ENCODE measurements at places on chromosomes 3 and 15.

DNA sequence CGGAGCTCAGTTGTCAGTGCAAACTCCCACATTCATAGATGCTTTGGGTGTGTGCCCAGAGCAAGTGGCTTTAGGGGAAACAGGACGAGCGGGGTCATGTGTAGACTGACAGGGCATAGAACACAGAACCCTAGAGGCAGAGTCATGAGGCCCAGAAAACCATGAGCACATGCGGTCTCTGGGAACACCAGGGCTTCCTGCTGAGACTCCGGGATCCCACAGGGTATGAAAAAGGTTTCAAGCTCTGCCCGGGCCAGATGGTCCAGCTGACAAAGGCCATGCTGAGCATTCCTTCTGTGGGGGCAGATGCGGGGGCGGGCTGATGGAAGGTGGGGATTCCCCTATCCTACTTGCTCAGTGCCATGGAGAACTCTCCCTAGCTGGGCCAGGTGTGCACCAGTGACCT, 44.8 kb downstream of the ROPN1B start:
- DNase-seq, result no peak

GRCh38 chr3:138376663-138377062, 28.3 kb downstream of the MRAS start:
- no peak for DNase-seq

DNA sequence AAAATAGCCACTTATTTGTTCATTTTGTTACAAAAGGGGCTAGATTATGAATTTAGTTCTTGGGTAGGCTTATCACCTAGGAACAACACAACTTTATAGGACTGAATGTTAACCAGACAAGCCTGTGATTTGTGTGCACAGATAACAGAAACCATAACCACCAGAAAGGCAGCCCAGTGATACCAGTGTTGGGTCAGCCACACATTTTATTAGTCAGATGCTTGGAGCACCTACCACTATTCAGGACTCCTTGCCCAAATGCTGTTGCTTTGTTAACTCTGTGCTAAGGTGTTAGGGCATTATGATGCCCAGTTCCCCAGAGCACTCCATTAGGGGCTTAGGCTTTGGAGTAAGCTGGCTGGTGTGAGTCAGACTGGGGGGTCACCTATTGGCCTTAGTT, 22.5 kb downstream of the PLCL2 start:
- no peak for DNase-seq

- DNase-seq, result no peak
Measured at GRCh38 chr3:143412084-143412483, 292.5 kb downstream of the CHST2 start.

- no peak for DNase-seq
Measured at GRCh38 chr15:68582864-68583263, 4.1 kb downstream of the CORO2B start.

GRCh38 chr3:29382409-29382808, 101.5 kb downstream of the RBMS3 start:
- DNase-seq, result peak; percentile 78

GRCh38 chr15:86515625-86516024, 436.0 kb downstream of the AGBL1 start:
- DNase-seq, result no peak

GRCh38 chr3:49238274-49239127, 38.5 kb downstream of the C3orf62 start:
- DNase-seq, result no peak

- no peak for DNase-seq
Measured at GRCh38 chr3:147661916-147662315, 252.8 kb downstream of the ZIC1 start.

- DNase-seq, result peak; percentile 4
Measured at GRCh38 chr3:101646726-101647125, 30.2 kb downstream of the ZBTB11 start.

GRCh38 chr3:67484085-67484484, 170.3 kb downstream of the SUCLG2 start:
- DNase-seq, result no peak

DNA sequence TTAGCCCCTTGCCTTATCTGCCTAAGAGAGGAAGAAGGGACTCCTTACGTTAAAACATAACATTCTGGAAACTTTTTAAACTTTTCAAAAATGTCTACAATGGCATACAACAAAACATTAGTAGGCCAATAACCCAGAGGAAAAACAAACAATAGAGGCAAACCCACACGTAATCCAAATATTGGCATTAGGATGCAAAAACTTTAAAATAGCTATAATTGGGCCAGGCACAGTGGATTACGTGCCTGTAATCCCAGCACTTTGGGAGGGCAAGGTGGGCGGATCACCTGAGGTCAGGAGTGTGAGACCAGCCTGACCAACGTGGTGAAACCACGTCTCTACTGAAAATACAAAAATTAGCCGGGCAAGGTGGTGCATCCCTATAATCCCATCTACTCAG, 134.9 kb downstream of the AQP9 start:
- DNase-seq, result no peak

- DNase-seq, result no peak
Measured at GRCh38 chr3:18264361-18264760, 160.8 kb downstream of the SATB1 start.

GRCh38 chr15:93708724-93709445, 522.5 kb upstream of the MCTP2 start:
- no peak for DNase-seq

DNA sequence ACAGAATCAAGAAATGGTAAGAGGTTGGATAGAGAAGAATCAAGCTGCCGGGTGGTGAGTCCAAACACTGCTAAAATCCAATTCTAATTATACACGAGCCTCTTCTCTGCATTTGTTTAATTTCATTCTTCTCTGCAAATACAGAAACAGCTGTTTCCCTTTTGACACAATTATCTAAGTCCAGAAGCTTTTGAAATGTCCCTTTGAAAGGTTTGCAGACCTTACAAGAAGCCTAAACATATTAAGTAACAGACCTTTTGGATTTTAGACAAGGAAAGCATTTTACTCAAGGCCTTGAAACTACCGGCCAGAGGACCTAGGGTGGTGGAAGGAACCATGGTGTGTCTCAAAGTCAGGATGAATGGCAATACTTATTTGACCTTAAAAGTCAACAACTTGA, 403.8 kb upstream of the ADAMTS9 start:
- DNase-seq, result no peak

DNA sequence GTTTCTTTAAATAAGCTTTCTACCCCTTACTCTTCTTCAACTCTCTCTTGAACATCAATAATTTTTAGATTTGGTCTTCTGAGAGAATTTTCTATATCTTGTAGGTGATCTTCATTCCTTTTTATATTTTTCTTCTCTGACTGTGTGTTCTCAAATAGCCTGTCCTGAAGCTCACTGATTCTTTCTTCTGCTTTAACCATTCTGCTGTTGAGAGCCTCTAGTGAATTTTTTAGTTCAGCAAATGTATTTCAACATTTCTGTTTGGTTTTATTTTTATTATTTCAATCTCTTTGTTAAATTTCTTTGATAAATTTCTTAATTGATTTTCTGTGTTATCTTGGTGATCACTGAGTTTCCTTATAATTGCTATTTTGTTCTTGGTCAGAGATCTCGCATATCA, 19.6 kb downstream of the IQCH start:
- DNase-seq, result no peak

GRCh38 chr15:32106401-32107381, 76.4 kb downstream of the CHRNA7 start:
- DNase-seq, result no peak

GRCh38 chr15:70240820-70241430, 143.2 kb upstream of the TLE3 start:
- DNase-seq, result no peak

DNA sequence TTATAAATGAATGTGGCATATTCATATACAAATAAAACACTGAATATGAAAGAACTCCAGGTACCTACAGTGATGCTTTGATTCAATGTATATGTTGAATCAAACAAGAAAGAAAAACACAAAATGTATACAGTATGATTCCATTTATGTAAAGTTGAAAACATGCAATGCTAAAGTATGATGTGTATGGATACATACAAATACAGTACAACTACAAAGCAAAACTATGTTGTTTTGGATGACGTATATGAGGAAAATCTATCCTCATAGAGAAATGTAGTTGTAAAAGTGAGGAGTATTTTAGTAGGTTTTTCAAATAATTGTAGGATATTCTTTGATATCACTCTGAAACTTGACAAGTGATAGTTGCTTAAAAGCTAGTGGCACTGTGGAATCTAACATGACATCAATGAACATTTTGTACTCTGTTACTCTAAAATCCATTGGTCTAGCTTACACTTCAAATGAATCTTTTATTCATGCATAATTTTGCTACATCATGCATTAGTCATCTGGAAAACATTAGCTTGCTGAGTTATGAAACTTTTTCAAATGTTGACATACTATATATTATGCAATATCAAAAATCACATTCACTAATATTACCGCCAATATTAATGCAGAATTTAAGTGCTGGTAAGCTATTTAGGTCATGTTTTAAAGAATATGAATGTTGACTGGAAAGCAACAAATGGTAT, 278.1 kb upstream of the CHRNA7 start:
- DNase-seq, result peak; percentile 33

- DNase-seq, result no peak
Measured at GRCh38 chr3:11523572-11524101, 120.1 kb downstream of the VGLL4 start.

GRCh38 chr15:67403428-67404154, 117.3 kb upstream of the C15orf61 start:
- DNase-seq, result no peak

DNA sequence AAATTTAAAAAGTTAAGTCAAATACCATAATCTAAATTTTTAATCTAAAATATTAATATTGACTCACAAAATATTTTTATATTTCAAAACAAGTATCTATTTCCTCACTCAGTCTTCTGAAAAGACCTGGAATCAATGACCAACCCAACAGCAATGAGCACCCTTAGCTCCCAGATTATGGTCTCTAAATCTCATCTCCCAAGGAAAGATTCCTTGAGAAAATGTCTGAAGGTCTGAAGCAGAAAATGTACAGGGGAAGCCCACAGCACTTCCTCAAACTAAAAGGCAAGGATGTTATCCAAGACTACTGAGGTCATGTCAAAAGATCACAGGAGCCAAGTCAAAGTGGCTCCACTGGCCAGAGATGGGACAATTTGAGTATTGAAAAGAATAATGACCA, 51.0 kb upstream of the SLCO2A1 start:
- no peak for DNase-seq

- peak; percentile 6 for DNase-seq
Measured at GRCh38 chr3:102796804-102797203, 362.0 kb downstream of the ZPLD1 start.

DNA sequence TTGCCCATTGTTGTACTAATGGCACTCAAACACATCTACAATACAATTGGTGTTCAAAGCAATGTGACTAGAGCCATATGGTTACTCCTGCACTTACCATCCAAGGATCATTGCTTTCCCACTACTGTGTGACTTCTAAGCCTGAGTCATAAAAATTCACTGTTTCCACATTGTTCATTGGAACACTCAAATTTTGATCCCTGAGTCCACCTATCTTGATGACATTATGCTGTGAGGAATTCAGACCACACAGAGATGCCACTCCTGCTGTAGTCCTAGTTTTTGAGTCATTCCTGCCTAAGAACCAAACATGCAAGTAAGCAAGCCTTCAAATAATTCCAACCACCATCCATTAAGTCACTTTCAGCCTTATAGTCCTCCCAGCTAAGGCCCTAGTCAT, 176.2 kb downstream of the EFHB start:
- peak; percentile 63 for DNase-seq

- DNase-seq, result no peak
Measured at GRCh38 chr3:167396075-167396474, 16.0 kb upstream of the ZBBX start.

DNA sequence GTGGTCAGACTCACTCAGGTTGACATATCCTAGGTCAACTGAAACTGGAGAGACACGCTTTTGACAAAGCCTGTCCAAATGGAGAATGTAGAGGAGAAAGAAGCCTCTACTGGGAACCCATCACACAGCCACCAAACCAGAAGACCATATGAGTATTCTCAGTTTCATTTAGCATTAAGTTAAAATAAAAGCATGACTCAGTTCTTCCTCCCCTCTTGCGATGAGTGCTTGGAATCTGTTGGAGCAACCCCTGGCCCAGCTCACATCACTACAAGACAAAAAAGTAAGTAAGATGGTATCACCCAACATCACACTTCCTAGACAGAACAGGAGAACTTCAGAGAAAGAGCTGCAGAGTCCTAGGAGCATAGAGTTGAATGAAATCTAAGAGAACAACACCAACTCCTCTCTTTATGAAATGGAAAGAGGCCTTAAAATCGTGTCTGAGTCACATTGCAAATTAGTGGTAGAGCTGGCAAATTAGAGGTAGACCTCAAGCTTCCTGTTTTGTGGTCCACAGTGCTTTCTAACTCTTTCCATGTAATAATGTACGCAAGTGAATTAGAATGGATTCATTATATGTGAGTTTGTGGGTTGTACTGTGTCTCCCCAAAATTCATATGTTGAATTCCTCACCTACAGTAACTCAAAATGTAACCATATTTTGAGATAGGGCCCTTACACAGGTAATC, 51.2 kb downstream of the FGF12 start:
- no peak for DNase-seq

DNA sequence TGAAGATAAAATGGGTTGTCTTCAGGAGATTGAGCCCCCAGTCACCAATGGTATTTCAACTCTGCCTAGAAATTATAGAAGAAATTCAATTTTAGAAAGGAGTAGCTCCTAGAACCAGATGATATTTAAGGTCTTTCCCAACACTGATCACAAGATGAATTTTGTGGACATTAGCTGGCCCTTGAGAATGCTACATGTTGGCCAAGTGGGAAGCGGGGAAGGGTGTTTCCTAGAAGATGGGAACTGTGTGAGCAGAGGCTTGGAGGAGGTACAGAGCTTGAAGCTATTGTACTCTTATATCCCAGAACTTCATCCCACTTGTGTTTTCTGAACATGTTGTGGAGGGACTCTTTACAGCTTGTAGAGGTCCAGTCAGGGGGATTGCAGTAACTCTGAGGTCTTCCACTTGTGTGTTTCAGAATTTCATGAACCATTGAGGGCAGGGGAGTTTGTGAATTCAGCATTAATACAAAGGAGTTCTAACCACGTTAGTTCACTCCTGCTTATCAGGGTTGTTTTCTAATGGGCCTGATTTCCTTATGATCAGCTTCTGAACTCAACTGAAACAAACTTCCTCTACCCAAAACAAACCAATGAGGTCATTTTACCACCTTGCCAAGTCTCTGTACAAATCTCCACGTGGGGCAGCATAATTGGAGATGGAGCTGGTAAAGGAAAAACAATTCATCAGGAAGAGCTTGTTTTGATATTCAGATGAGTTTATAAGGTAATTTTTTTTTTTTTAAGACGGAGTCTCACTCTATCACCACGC, 152.6 kb upstream of the TPM1 start:
- no peak for DNase-seq

- DNase-seq, result no peak
Measured at GRCh38 chr3:104961851-104962250, 404.9 kb upstream of the ALCAM start.

GRCh38 chr15:68205954-68206539, 915 bp upstream of the CALML4 start:
- no peak for DNase-seq

DNA sequence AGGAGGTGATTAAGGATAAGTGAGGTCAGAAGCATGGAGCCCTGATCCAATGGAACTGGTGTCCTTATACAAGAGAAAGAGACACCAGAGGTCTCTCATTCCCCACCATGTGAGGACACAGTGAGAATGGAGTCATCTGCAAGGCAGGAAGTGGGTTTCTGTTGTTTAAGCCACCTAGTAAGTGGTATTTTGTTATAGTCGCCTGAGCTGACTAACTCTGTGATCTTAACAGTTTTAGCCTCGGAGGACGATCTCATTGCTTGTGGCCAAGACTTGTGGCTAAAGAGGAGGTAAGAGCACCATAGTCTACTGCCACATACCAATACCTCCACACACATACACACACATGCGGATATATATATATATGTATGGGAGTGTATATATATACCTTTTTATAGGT, 73.8 kb downstream of the MCTP2 start:
- peak; percentile 50 for DNase-seq

GRCh38 chr3:81592101-81592500, 169.3 kb downstream of the GBE1 start:
- DNase-seq, result peak; percentile 38

Measured in fibroblast of skin of right biceps (primary cell).